ENCODE measurements at places on chromosomes 16 and 17. TPM values are rescaled to one million over a fixed set of nuclear protein-coding genes. Genes with fewer than 3 reads are reported as not detected.
A peak's percentile ranks its signal among the peaks of the same experiment; 100 is the strongest.

DNA sequence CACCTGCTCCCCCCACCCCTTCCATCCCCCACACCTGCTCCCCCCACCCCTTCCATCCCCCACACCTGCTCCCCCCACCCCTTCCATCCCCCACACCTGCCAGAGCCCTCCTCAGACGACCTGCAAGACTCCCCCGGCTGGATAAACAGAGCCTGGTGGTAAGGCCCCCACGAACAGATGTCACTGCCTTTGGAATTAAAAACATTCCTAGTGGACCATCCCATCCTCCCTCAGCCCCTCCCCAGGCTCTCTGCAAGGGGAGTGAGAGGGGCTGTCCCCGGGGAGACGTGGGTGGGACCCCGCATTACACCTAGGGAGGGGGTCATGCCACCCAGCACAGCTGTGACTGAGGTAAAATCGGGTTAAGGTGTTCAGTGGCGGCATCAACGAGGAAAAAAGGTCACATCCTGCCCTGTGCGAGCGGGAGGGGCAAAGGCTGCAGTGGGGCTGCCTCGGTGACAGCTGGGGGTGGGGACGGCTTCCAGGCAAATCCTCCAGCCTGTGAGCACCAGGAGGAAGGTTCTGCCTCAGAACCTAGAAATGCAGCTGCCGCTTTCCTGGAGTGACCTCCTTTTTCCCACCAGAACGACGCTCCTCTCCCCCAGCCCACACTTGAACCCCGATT lies 38.7 kb downstream of the TIMM22 start:
- no peaks in the 10 kb centered on the region for H3K27me3 ChIP-seq
- H3K36me3 ChIP-seq = peaks cover 24% of the 10 kb centered on the region
- H3K4me3 ChIP-seq = no peak overlapping the region
- H3K4me1 ChIP-seq = peaks cover 2% of the 10 kb centered on the region
- no peak overlapping the region for H3K27ac ChIP-seq

- H3K27ac ChIP-seq = no peak overlapping the region
- H3K36me3 ChIP-seq = no peaks in the 10 kb centered on the region
- H3K27me3 ChIP-seq = peaks cover 47% of the 10 kb centered on the region
- DNase-seq = no peak
- no peaks in the 10 kb centered on the region for H3K4me1 ChIP-seq
Measured at GRCh38 chr16:49282690-49283375, 1.2 kb upstream of the CBLN1 start.

- no peak overlapping the region for H3K4me3 ChIP-seq
- no peaks in the 10 kb centered on the region for H3K36me3 ChIP-seq
- no peak overlapping the region for H3K27ac ChIP-seq
- H3K27me3 ChIP-seq = no peaks in the 10 kb centered on the region
- H3K4me1 ChIP-seq = no peaks in the 10 kb centered on the region
Measured at GRCh38 chr16:78249832-78250231, 150.4 kb downstream of the WWOX start.

GRCh38 chr17:6096201-6097004 lies 26.2 kb downstream of the WSCD1 start:
- no peak for DNase-seq
- H3K4me1 ChIP-seq = no peaks in the 10 kb centered on the region
- no peaks in the 10 kb centered on the region for H3K27me3 ChIP-seq
- no peaks in the 10 kb centered on the region for H3K36me3 ChIP-seq

GRCh38 chr16:89827383-89828198 lies 684 bp upstream of the SPIRE2 start:
- H3K4me1 ChIP-seq = peaks cover 6% of the 10 kb centered on the region
- peak; percentile 62 for DNase-seq
- H3K4me3 ChIP-seq = peak overlapping the region; percentile 32
- no peaks in the 10 kb centered on the region for H3K27me3 ChIP-seq

- H3K27ac ChIP-seq = no peak overlapping the region
- H3K36me3 ChIP-seq = no peaks in the 10 kb centered on the region
- H3K27me3 ChIP-seq = no peaks in the 10 kb centered on the region
Measured at GRCh38 chr17:55811536-55811935, 60.7 kb downstream of the PCTP start.

Gene OR3A2
- polyA plus RNA-seq = not detected

Gene MARVELD3
- polyA plus RNA-seq = not detected

Gene IGFALS
- not detected for polyA plus RNA-seq

Measured in IMR-90 (cell line).